Ureter (tissue), 1 donor: ENCODE measurements at places on chromosomes 12 and 14. TPM values are rescaled to one million over a fixed set of nuclear protein-coding genes. Genes with fewer than 3 reads are reported as not detected.

IKZF4 gene
- total RNA-seq = 14.6 TPM

DNA sequence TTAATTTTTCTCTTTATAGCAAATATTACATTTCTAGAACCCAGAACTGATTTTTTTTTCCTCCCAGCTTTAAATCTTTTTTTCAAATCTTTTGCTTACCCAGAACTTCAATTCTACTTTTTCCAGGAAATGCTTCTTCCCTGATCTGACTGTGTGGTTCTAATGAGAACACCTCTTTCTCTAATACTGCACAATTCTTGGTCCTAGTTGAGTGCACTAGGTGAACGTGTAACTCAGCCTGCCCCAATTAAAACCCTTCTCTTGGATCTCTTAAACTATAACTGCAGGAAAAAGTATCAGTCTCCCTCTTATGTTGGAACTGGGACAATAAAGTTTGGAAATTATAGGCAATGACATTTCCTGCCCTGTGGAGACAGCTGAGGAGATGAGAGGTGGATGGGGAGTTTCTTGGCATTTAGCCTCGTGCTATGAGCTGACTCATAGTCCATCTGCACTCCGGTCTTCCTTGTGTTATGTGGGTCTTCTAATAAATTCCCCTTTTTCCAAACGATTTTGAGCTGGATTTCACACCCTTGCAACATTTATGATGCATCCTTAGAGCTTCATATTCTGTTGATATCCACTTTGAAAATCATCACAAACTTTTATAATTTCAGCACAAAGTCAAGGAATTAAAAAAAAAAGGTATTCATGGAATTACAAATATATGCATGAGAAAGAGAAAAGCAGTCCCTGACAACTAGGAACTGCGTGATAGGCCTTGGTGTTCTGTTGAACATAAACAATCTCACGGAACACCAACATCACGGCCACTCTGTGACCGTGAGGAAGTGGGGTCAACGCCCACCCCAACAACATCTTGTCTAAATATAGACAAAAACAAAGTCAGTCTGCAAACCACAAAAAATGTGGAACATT lies 52.4 kb downstream of the BRMS1L start:
- DNase-seq = peak; percentile 48

- no peak for DNase-seq
These were observed 22.1 kb upstream of the SRGAP1 start for GRCh38 chr12:63822352-63822751.

- DNase-seq = no peak
These were observed 401.4 kb downstream of the ZFP36L1 start for GRCh38 chr14:68391311-68392014.

GRCh38 chr14:57508756-57509155 lies 15.1 kb upstream of the CCDC198 start:
- DNase-seq = no peak

NDRG2 gene
- total RNA-seq = 188 TPM

DNA sequence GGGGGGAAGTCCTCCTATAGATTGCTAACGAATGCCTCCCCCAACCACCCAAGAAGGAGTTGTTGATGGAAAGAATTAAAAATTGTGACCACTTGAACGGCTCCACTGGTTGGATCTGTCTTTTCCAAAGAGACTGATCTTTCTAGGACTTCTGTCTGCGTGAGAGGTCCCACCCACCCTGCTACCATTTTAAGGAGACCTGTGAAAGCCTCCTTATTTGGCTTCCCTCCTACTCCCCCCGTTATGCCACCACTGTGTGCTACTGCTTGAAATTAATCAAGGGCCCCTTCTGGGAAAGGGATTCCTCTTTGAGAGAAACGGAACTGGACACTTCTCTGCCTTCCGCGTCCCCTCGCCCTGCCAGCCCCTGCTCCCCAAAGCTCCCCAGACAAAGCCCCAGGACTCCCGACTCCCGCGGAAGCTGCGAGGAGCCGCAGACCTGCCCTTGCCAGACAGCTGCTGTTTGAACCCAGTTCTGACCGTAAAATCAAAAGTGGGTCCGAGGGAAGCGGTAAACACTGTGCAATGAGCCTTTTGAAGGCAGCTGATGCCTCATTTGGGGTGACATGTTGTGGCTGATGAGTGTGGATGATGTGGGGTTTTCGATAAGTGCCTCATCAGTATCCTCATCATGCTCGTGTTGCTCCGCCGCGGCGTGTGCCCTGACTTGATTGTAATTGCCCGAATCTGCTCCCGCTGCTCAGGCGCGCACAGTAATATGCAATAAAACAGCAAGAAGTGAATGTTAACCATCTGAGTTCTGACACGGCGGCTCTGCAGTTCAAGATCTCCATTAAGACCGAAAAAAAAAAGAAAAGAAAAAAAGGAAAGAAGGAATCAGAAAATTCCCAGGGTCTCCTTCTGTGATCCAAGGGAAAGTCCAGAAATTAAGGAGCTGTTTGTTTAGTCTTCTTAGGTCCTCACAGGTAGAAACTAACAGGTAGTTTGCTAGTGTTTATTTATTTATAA lies 48.2 kb downstream of the MBIP start:
- DNase-seq = no peak

PLEKHD1 gene
- total RNA-seq = 0.10 TPM

DNA sequence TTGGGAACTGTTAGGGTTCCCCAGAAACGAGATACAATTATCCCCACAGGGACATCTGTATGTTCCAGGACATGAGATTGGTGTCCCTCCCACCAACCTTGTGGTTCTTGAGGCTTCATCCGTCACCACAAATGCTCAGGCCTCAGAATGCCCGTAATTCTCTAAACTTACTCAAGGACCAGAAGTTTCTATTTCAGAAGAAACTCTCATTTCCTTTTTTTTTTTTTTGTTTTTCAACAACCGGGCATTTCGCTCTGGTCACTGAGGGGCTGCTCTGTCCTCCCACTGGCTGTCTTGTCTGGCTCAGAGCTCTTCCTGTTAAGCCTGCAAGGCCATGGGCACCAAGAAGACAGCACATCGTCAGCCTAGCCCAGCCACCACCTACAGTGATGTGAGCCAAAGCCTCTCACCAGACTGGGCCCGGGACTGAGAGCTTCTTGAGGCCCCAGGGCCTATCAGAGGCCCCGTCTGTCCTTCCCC lies 36.2 kb downstream of the VDR start:
- no peak for DNase-seq

GRCh38 chr14:95765051-95765450 lies 51.1 kb upstream of the TCL1A start:
- DNase-seq = no peak

GRCh38 chr14:104431929-104432541 lies 147.5 kb upstream of the C14orf180 start:
- no peak for DNase-seq

GRCh38 chr12:9872162-9872561 lies 3.0 kb upstream of the CLEC2B start:
- no peak for DNase-seq

MOK gene
- 24.4 TPM for total RNA-seq

DNA sequence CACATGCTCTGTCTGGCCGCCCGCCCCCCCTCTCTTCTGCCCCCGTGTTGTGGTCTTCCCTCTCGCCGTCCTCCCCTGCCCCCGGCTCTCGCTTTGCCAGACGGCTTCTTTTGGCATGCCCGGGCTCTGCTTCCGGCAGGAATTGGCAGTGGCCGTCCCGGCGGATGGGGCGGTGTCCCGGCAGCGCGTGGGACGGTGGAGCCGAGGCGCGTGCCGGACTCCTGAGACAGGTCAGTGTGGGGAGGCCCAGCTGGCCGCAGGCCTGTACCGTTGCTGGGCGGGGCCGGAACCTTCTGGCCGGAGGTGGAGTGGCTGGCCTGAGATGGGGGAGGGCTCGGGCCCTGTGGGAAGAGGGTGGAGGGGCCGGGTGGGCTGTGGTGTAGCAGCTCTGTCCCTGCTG lies 17.1 kb downstream of the KIF26A start:
- DNase-seq = no peak

- DNase-seq = no peak
These were observed 975 bp downstream of the OGFOD2 start for GRCh38 chr12:122975790-122976647.

SIRT4 gene
- total RNA-seq = not detected
